ENCODE measurements at places on chromosomes 5 and 9.

DNA sequence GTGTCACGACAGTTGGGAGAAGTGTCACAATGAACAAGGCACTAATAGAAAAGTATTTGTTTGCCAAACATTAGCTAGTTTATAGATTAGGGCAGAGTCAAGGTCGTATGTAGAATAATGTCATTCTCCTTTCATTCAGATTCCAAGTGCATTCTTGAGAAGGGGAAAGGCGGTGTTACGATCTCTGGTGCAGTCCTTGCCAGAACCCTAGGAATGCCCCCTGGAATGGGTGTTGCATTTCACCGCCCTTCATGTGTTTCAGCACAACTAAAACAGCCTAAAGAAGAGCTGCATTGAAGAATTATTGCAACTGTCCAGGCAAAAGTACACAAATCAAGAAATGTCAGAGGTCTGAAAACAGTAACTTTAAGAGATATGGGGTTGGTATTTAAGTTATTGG lies 721.0 kb upstream of the WWC1 start:
- DNase-seq: no peak

GRCh38 chr9:127166651-127167524 lies 44.5 kb upstream of the ANGPTL2 start:
- no peak for DNase-seq

DNA sequence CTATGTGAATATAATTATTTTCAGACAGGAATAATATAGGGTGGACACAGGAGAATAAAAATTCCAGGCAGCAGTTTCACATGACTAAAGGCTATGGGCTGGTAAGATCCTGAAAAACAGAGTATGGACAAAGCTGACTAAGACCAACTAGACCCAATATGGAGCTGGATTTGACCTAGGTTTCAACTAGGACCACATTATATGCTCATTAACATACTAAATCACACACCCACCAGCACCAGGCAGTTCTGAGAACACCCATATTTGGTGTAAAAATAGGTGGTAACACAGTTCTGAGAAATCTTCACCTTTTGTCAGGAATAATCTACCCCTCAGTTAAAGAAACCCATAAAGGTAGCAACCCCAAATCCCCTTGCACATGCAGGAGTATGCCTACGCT lies 64.7 kb downstream of the MAPKAP1 start:
- no peak for DNase-seq

GRCh38 chr5:161190086-161190485 lies 338.1 kb upstream of the ATP10B start:
- DNase-seq: no peak

DNA sequence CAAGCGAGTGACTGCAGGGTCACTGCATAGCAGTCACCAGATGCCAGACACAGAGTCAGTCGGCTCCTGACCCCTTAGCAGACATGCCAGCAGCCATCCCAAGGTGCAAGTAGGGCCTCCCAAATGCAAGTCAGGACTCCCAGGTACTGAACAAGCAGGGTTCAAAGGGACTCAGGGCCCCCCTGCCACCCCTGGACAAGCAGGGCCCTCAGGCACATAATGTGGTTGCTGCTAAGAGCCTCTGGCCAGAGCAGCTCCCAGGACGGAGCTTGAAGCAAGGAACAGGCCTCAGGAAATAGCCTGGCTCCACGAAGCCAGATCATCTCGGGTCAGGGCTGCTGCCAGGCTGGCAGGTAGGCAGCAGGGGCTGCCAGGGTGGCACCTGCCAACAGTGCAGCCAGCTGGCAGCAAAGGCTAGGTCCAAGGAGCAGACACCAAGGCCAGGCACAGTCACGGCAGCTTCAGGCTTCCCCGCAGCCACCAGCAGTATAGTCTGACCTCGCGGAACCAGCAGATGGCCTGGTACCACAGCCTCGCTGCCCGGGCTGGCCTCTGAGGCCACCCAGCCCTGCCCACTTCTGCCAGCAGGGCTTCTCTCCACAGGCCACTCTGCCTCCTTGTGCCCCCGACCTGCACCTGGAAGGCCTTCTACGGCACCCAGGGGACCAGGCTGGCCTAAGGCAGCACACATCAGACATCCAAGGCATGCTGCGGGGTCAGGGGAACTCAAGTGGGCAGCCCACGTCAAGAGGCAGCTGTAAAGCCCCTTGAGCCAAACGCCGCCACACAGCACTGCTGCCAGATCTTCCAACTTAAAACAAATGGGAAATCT lies 7.4 kb downstream of the EEIG1 start:
- no peak for DNase-seq

- DNase-seq: no peak
These were observed 14.2 kb downstream of the AHRR start for GRCh38 chr5:335740-336038.

DNA sequence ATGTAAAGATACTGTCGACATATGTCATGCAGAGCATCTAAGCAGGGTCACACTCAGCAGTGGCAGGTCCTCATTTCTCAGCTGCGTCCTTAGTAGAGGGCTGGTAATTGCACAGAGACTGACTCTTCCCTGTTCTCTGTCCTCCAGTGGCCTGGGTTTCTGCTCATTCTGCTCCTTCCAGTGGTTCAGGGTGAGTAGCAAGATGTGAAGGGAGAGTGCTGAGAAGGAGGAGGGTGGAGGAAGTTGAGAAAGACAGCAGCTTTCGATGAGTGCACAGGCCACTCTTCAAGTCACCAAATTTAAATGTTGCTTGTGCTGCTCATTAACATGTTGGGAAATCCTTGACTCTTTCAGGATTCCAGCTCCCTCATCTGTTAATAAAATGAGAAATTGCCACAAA lies 203.9 kb downstream of the FBXL7 start:
- DNase-seq: no peak

DNA sequence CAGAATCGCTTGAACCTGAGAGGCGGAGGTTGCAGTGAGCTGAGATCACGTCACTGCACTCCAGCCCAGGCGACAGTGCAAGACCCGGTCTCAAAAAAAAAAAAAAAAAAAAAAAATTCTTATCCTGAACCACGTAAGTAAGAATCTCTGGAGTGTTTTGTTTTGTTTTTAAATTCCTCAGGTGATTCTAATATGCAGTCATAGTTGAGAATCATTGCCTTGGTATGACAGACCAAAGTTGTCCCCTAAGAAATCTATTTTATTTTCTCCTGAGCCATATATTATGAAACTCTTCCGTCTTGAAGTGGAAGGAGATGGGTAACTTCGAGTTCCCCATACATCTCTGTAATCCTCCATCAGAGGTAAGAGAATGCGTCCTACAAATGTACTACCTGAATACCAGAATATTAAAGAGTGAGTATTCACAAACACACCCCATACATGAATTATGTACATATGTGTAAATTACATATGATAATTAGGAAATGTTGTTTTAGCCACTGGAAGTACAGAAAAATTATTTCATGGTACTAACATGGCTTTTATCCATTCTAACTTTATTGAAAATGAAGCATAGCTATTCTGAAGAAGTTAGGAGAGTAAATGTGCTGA lies 26.7 kb upstream of the SVEP1 start:
- DNase-seq: no peak
